ENCODE measurements at places on chromosomes 13 and 19.
A peak's percentile ranks its signal among the peaks of the same experiment; 100 is the strongest.

DNA sequence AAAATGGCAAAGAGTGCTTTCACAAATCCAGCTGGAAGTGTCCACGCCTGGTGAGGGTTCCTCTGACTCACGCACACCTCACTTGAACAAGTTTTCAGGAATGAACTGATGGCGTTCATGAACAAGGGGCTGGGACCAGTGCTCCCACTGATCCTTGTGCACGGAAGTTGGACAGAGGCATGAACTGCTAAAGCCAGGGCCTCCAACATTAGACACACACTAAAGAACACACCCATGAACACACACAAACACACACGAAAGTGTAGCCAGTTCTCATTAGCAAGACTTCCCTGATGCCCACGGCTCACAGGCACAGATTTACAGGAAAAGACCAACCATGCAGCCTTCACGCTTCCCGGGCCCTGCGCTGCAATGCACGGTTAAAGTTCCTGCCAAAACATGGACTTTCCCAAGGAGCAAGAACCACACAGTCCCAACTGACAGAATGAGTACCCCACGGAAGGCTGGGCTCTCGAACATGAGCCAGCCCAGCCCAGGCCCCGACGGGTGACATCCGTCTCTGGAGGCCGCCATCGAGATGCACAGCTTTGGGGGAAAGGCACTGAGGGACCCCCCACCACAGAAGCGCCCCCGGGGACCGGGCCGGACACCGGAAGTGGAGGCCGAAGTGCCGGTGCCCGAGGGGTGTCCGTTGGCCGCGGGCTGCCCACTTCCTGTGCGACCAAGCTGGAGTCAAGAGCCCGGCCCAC is 808 bp downstream of the DNMT1 start:
- no peak for DNase-seq

- DNase-seq: no peak
Observed at GRCh38 chr19:33329736-33330135, 27.4 kb upstream of the CEBPA start.

DNA sequence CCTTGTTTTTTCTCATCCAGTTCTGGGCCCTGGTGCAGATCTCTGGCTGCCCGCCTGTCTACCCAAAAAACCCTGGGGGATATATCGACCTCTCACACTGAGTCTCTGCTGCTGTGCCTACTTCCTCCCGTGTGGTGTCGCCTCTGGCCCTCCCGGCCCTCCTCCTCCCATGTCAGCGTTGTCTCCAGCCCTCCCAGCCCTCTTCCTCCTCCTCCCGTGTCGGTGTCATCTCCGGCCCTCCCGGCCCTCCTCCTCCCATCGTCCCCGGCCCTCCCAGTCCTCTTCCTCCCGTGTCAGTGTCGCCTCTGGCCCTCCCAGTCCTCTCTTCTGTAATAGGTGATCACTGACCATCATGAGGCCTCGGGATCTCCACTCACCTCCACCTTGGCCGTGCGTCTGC is 81.8 kb downstream of the GPR12 start:
- DNase-seq: no peak

DNA sequence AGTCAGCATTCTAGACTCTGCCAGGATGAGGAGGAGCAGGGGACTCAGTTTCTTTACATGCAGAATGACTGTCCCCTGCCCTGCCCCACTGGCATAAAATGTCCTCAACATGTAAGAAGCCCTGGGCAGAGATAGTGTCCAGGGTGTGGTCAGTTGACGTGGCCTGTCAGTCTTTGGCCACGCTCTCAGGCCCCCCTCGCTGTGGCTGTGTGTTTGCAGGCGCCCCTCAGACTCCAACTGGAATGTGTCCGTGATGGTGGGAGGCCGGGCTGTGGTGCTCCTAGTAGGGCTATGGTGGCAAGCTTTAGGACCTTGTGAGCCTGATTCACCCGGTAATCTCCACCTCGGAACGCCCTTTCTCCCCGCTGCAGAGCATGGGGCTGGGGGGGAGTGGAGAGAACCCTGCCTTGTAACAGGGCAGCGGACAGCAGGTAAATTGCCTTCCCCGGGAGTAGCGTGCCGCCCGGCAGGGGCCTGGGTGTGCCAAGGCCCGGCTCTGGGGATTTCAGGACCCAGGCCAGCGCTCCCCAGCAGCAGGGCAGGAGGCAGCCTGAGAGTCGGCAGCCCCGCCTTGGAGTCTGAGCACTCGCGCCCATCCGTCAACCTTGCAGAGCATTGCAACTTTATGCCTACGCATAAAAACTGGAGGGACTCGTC is 62.3 kb downstream of the CHST8 start:
- DNase-seq: peak; percentile 89

DNA sequence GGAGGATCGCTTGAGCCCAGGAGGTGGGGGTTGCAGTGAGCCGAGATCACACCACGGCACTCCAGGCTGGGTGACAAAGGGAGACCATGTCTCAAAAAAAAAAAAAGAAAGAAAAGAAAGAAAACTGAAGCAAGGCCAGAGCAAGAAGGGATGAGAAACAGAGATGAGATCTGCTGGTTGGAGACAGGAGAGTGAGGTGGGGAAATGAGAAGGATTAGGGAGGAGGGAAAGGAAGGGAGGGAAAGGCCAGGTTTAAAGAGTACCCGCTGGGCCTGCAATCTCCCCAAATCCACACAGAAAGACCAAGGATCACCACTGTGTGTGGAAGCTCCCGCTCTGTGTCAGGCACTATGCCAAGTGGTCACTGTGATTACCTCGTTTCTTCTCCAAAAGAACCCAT is 16.3 kb upstream of the LYPD3 start:
- DNase-seq: no peak

- DNase-seq: no peak
Observed at GRCh38 chr13:114230117-114230516, 4.6 kb upstream of the CDC16 start.

DNA sequence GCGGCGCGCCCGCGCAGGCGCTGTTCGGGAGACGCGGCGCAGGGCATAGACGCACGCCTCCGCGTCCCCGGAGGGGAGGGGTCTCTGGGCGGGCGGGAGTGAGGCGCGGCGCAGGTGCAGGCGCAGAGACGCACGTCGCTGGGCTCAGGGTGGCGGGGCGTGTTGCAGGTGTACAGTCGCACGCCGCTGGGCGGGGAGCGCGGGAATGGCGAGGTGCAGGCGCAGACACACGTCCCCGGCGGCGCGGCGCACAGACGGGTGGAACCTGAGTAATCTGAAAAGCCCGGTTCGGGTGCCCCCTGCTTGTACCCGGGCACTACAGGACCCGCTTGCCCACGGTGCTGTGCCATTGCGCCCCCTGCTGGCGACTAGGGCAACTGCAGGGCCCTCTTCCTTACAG is 44.7 kb downstream of the PLPP2 start:
- peak; percentile 52 for DNase-seq

DNA sequence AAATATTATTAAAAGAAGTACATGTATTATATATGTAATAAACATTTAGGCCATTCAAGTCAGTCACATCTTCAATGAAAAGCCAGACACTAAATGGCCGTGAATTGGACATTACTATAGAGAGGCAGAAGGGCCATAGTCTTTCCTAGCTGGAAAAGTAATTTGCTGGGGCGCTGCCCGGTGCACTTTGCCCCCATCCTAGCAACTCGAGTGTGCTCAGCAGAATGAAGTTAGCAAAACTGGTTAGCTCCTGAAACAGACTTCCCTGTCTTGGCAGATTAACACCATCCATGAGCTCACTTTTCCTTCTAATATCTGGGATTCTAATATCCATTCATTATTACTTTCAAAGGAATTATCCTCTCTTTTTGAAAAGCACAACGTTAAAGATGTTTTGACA is 2.8 kb upstream of the SPRYD7 start:
- DNase-seq: no peak

DNA sequence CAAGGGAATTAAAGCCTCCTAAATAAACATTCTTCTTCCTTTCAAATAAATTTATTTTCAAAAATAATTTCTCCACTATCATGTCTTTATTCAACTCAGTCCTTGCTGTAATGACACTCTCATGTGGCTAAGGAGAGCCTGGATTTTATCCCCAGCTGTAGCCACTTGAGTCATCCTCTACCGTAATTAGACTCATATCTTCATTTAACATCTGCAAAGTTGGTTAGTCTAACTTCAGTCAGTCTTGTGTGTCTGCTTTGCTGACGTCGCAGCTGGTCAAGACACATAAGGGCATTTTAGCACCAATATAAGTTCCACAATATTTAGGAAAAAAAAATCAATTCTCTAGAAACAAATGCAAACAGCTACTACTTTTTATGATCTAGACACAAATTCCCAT is 776.4 kb upstream of the ATXN8OS start:
- no peak for DNase-seq

GRCh38 chr13:31322702-31323405 is 123.1 kb downstream of the B3GLCT start:
- no peak for DNase-seq

- DNase-seq: no peak
Observed at GRCh38 chr19:38830039-38830733, 1.4 kb downstream of the ECH1 start.

DNA sequence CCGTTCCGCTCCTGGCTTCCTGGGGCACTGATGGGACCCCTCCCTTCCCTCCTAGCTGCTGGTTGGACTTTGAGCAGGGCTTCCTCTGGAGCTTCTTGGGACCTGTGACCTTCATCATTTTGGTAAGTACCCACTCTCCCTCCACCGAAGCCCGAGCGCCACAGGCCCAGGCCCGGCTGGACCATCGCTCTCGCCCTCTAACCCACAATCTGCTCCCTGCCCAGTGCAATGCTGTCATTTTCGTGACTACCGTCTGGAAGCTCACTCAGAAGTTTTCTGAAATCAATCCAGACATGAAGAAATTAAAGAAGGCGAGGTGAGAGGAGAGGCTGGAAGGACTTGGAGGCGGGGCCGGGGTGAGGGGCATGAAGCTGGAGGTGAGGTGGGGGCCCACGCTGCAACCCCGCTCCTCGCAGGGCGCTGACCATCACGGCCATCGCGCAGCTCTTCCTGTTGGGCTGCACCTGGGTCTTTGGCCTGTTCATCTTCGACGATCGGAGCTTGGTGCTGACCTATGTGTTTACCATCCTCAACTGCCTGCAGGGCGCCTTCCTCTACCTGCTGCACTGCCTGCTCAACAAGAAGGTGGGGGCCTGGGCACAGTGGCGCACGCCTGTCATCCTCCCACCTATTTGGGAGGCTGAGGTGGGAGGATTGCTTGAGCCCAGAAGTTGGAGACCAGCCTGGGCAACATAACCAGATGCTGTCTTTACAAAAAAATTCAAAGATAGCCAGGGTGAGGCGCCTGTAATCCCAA is 12.3 kb downstream of the DDX39A start:
- DNase-seq: no peak

DNA sequence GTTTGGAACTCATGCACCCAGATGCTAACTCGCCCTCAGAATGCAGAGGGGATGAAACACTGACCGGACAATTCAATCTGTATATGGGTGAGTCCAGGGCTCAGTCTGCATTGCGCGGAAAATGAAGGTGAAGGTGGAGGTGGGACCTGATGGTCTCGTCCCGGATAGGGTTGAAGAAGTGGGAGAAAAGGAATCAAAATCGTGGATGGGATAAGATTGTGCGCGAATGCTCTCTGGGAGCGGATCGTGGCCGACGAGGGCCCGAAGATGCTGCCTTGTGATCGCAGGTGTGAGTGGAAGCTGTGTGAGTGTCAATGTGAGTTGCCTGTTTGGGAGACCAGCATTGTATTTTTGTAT is 594 bp upstream of the ZNF850 start:
- DNase-seq: no peak
